Activated CD8-positive, alpha-beta memory T cell treated with anti-CD3 and anti-CD28 coated beads, Interleukin-2, amount 50 U/mL, for 4 hours (primary cell): ENCODE measurements at places on chromosomes 1 and 21.

DNA sequence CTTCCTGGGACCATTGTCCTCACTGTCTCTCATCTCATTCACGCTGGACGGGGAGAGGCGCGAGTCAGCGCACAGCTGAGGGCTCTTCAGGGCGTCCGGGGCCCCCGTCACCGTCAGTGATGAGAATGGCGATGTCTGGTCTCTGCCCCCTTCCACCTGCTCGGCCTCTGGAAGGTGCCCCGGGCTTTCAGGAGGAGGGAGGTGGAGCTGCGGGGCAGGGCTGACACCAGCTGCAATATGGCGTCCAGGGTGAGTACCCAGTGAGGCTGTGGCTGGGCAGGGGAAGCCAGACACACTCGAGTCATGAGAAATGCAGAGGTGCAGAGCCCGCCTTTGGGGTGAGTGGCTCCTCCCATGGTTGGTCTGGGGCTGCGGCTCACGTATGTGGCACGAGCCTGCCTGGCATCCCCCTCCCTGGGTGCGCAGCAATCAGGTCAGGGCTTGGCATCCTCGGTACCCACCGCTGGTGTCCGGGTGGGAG lies 15.1 kb downstream of the MORN1 start:
- DNase-seq: peak; percentile 8

DNA sequence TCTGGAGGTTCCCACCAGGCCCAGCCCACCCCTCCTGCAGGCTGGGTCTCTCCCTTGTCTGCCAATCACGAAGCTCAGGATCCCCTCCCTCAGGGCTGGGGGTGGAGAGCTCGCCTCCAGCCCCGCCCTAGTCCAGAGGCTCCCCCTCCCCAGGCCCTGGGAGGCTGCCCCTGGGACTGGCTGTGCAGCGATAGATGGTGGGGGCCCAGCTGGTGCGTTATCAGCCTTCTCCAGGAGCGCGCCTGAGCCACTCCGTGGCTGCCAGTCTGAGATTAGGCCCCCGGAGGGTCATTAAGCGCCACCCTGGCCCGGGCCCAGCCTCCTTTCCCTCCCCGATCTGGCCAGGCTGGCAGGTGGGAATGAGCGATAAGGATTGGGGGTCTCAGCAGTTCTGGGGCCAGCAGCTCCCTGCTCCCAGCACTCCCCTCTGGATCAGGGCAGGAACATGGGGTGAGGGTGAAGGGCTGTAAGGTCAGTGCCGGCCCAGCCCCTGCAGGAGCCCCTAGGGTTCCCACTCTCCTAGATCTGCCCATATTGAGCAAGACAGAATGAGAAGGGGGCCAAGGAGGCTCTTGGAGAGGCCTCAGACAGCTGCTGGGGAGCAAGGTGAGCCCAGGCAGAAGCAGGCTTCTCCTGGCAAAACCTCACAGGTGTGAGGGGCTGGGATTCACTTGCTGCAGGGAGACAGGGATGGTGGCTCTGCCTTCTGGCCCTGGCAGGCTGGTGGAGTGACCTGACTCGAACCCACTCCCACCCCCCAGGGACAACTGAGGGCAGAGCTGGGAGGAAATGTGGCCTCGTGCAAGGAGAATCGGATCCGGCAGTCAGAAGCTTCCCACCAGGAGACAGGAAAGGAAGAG lies 8.5 kb downstream of the PDZK1IP1 start:
- no peak for DNase-seq

GRCh38 chr1:208825300-208825699 lies 581.1 kb upstream of the PLXNA2 start:
- no peak for DNase-seq

DNA sequence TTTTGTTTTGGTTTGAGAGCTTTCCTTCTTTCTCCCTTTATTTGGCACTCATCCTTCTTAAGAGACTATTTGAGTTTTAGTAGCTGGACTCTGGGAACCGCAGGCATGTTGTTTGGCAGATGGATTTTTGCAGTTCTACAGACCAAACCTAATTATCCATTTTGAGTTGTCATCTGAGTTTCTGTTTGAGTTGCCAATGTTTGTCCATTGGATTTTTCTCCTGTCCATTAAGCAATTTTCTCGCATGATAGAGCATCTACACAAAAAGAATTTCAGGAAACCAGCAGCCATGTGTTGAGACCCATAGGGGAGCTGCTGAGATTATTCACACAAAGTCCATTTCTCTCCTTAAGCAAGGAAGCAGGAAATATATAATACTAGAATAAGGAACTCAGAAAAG lies 17.2 kb upstream of the CXADR start:
- DNase-seq: no peak

GRCh38 chr1:17924578-17924977 lies 169.4 kb downstream of the ACTL8 start:
- no peak for DNase-seq

DNA sequence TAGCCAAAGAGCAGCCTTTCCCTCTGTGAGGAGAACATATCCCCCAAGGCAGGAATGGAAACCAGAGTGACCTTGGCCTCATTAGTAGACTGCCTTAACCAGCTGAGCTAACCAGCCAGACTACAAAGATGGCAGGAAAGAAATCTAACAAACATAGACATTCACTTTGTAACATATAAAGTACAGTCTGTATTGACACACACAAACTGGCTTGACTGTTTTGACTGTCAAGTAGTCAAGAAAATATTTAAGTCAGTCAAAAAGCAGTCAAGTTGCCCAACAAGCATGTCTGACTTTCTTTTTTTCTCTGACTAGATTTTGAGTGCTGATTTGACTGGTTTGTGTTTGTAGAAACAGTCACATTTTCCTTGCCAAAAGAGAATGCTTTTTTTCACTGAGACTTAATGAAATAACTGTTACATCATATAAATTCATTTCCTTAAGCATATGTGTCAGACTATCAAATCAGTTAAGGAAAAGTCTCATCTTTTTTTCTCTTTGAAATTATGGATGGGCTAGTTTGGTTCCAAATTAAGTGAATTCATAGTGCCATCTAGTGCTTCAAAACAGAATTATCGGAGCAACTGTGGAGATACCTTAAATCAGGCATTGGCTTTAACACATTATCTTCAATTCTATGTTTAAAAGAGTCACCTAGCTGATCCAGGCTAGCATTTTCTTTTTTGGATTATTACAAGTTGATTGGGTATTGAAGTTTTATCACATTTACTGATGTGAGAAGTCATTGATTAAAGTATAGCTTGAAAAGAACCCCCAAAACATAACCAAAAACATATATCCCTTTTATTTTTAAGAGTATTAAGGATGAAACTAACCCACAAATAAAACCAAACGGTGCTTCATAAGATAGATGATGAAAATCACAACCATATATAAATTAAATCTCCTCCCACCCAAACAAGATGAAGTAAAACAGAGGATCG lies 75.0 kb downstream of the ATP6V1G3 start:
- DNase-seq: no peak

DNA sequence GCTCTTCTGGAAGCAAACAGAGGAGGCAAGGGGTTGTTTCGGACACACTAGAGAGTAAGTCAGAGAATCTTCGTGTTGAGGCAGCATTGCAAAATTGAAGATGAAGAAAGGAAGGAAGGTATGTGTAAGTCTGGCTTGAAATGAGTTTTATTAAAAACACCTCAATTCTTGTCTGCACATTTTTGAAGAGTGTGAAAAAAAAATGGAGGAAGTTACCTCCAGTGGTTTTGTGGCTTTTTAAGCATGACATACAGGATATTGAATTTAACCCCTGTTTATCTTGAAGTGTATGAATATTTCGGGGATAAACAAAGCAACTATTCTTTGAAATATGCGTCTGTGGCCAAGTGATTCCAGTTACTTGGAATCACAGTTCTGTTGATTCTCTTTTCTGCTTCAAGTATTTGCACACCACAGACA lies 203.2 kb upstream of the SGIP1 start:
- no peak for DNase-seq

DNA sequence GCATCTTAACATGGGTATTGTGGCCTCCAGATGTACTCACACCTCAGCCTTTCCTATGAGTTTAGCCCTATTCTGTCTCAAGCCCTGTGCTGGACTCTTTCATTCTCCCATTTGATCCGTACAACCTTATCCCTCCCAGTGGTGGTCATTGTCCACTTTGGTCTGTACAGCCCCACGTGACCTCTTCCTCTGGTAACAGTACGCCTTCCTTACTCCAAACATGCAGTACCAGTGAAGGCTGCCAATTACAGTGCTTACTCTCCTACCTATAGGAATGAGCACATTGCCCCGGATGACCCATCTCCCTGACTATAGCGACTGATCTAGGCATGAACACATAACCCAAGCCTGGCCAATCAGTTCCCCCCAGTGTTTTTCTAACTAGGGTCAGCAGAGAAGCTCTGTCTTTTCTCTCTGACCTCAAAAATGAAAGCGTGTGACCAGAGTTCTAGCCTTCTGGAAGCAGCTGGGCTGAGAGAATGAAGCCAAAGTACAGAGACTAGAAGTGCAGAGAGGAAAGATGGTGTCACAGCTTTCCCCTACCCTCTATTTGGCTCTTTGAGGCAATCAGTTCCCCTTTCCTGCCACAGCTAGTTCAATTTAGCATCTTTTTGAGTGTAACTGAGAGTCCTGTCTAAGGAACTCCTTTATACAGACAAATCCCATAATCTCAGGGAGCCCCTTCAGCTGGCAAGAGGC lies 9.9 kb upstream of the QSOX1 start:
- no peak for DNase-seq

- DNase-seq: no peak
Measured at GRCh38 chr1:42679364-42679983, 2.7 kb upstream of the YBX1 start.

GRCh38 chr1:36322786-36323635 lies 434 bp downstream of the EVA1B start:
- DNase-seq: no peak

DNA sequence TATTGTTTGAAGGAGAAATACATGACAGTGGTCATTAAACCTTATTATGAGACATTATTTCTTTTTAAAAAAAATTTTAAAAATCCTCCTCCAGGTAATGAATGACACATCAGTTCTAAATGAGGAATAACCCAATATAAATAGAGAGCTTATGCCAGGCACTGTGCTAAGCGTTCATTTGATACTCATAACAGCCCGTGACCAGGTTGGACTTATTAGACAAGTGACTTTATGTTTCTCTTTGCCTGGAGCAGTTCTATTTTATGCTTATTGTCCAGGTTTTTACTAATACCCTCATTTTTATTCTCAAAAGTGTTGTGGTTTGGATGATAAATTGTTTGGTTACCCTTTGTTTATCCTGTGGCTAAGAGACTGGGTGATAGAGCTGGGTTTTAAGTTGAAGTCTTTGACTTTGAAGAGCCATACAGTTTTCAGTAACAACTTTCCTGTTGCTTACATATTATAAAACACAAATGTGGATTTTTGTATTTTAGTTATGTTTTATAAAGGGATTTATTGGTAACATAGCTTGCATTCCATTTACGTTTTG lies 84.2 kb downstream of the RABGAP1L start:
- DNase-seq: no peak
